ENCODE measurements at places on chromosomes 11 and 22.

- DNase-seq, result peak; percentile 40
These were observed 8.5 kb downstream of the RAB30 start for GRCh38 chr11:83063073-83063754.

DNA sequence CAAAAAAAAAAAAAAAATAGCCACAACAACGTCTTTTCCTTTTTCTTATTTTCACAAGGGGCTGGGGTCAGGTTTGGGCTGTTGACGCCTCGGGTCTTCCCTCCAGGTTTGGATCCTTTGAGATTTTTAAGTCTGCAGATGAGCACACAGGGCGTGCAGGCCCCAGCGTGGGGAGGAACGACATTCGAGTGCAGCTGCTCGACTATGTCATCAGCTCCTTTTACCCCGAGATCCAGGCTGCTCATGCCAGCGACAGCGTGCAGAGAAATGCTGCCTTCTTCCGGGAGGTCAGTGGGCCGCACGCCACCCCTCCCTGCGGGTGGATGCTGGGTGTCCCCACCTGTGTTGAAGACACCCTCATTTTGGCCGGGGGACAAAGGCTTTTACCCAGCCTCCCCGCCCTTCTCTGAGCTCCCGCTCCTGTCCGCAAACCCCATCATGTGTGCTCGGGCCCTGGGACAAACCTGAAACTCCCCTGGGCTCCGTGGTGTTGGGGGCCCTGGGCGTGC is 7.7 kb downstream of the SELENOO start:
- DNase-seq, result no peak

DNA sequence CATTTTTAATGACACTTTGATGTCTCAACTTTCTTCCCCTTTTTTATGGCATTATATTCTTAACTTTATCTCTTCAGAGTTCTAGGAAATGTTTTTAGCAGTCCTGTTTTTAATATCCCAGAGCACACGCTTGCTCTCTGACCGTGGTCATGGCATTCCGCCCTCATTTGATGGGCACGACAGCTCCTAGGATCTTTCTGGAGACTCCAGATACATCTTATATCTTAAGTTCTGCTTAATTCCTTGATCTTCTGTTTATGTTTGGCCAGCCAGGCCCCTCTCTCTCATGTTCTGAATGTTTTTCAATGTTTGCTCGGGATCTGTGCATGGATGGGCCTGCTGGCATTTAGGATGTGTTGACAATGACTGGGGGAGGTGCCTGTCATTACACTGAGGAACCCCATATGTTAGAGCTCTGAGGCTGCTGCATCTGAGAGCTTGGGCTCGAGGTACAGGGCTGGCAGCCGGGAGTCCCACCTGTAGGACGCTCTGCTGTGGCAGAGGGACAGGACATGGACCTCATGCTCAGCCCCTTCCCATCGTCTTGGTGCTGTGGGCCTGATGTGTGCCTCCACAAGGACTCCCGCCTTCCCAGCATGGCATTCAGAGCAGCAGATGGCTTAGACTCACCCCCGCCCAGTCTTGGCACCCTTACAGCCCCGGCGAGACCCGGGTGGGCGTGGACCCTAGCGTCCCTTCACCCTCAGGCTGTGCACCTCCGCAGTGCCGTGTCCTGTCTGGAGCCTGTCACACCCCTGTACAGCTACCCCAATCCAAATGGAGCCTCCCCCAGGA is 75.0 kb downstream of the CDKN1C start:
- no peak for DNase-seq

GRCh38 chr11:118274186-118274585 is 10.1 kb upstream of the MPZL2 start:
- no peak for DNase-seq

- no peak for DNase-seq
These were observed 5.4 kb downstream of the SEC14L2 start for GRCh38 chr22:30402028-30402765.

- no peak for DNase-seq
These were observed 104.6 kb downstream of the SIK3 start for GRCh38 chr11:116993599-116993998.

DNA sequence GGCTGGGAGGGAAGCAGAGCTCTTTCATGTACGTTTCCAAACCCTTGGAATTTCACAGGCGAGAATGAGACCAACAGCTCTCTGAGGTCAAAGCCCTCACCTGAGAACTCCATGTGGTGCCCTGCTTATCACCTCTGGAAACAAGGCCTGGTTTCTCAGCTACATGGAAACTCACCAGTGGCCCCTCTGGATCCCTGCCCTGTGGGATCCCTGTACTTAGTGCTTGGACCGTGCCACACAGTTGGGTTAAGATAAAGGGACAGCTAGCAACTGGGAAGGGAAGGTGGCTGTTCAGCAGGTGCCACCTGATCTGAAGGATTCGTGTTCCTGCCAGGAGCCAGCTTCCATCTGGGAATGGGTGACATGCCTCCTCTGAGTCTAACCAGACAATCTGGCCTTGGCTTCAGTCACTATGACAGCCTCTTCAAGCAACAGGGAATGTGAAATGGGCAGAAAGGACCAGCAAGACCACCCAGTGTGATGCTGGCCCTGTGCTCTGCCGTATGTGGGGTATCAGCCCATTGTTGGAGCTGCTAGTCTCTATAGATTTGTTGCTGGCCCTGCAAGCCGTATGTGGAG is 54.3 kb upstream of the BID start:
- no peak for DNase-seq

GRCh38 chr11:82195283-82195682 is 538.4 kb downstream of the FAM181B start:
- DNase-seq, result no peak

DNA sequence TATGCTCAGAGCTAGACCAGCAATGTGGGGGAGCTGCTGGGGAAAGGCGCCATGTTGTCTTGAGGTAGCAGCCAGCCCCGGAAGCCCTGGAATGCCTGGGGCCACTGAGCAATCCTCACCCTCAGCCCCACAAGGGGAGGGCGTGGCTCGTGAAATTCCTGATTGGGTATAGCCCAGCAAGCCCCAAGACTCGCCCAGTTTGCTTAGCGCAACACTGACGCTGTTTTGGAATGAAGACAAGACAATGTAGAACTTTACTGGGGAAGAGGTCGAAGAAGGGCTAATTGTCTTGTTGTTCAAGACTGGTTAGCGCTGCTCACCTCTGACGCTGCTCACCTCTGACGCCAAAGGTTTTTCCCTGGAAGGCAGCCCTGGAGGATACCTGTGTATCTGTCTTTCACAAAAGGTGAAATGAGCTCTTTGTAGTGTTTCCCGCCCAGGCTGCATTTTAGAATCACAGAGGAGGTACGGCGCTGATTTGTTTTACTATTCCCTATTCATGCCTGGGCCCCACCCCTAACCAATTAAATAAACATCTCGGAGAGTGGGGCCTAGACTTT is 47.6 kb downstream of the ST3GAL4 start:
- DNase-seq, result no peak

DNA sequence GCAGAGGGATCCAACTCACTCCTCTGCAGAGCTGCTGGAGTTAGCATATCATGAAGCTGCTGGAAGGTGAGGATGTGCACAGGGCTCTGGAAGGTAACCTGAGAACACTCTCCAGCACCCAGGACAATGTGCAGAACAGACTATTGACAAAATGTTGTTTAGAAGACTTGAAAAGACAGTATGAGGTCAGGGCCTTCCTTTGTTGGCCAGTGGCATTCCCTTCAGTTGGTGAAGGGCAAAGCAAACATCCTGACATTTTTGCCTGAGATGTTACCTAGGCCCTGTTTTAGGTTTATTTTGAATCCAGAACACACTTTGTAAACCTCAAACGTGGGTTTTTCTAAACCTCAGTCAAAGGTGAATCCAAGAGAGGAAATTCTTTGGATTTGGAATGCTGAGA is 67.8 kb downstream of the DEPDC5 start:
- DNase-seq, result no peak

GRCh38 chr11:120899720-120900119 is 124.2 kb upstream of the TBCEL start:
- DNase-seq, result no peak

DNA sequence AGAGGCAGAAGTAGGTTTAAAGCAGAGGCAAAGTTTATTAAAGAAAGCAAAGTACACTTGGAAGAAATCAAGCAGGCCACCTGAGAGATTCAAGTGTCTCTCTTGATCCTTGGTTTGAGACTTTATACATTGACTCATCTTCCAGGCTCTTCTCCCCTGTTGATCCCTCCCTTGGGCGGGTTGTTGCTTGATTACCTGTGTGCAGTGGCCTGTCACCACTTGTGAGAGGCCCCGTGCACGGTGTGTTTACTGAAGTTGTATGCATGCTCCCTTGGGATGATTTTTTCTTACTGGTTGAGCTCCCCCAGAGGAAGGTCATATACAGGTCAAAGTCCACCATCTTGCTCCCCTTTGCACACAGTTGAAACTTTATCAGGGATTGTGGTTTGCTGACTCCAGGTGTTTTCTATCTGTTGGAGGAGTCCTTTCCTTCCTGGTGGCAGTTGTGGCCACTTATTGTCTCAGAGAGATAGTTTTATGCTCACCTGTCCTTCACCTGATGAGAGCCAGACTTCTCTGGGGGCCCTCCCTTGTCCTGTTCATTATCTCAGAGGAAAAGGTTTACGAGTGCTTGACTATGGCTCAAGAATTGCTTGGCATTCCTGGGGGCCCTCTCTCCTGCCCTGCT is 16.3 kb upstream of the RBMXL2 start:
- no peak for DNase-seq

- DNase-seq, result no peak
These were observed 1.2 kb upstream of the TYMP start for GRCh38 chr22:50530877-50531545.

GRCh38 chr11:11027288-11027687 is 169.4 kb upstream of the ZBED5 start:
- DNase-seq, result peak; percentile 59

DNA sequence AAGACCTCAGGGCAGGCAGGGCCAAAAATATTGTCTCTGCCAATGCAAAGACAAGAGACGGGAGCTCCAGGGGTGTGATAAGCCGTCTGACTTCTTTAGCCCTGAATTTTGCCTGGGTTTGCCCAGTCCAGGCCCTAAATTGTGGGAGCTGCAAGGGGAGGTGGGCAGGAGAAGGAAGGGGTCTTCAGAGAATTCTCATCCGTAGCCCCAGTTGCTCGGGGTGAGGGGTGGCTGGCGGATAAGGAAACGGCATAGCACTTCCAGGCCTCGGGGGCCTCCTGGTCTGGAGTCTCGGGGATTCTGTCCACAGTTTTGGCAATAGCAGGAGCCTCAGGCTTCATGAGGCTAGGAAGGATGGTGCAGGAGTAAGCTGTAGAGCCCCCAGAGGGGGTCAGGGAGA is 7.4 kb downstream of the CD5 start:
- no peak for DNase-seq

DNA sequence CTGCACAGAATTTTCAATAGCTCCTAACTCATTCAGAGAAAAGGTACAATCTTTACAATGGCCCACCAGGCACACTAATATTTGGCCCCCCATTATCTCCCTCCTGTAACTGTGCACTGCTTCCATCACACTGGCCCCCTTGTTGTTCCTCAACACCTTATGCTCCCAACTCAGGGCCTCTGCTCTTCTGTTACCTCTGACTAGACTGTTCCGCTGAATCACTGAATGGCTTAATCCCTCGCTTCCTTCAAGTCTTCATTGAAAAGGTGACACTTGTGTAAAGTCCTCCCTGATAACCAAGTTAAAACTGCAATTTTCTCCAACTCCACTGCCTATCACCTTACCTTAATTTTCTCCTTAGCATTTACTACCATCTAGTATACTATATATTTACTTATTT is 21.8 kb downstream of the PIK3C2A start:
- no peak for DNase-seq

- no peak for DNase-seq
These were observed 698 bp downstream of the SLC37A4 start for GRCh38 chr11:119030029-119030328.

- no peak for DNase-seq
These were observed 40.5 kb downstream of the CABIN1 start for GRCh38 chr22:24051568-24051967.

- DNase-seq, result no peak
These were observed 9.1 kb downstream of the AP5B1 start for GRCh38 chr11:65771589-65772112.

GRCh38 chr11:59667812-59668187 is 1.0 kb downstream of the PATL1 start:
- no peak for DNase-seq

DNA sequence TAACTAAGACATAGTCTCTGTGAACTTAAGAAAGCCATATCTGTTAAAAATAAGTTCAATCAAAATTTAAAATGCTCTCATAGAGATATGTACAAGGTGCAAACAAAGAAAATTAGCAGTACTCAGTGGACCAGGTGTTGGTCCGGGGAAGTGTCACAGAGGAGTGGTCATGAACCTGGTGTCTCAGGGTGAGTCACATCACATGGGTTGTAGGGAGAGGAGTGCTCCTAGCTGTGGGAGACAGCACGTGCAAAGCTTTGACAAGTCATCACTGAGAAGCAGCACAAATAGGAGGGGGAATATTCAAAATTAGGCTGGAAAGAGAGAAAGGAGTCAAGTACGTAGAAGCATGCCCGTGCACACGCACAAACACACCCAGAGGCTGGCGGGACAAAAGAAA is 438.1 kb downstream of the NTM start:
- no peak for DNase-seq

GRCh38 chr11:73308961-73309919 is 1.2 kb downstream of the ARHGEF17 start:
- DNase-seq, result peak; percentile 75

DNA sequence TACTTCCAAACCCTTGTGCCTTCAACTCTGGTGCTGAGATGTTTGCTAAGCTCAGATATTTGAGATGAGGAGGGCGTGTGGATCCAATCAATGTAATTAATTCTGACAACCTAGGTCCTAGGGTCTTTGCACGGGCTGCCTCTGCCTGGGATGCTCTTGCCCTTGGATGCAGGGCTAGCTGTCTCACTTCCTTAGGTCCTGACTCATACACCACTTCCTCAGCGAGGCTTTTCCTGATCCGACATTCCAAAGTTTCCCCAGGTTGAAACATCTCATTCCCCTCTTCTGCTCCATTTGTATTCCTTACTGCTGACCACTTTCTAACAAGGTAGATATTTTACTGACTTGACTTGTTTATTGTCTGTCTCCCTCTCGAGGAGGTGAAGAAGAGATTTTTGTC is 43.0 kb upstream of the NTM start:
- DNase-seq, result no peak

- DNase-seq, result no peak
These were observed 52.4 kb downstream of the MCM5 start for GRCh38 chr22:35452351-35452781.

DNA sequence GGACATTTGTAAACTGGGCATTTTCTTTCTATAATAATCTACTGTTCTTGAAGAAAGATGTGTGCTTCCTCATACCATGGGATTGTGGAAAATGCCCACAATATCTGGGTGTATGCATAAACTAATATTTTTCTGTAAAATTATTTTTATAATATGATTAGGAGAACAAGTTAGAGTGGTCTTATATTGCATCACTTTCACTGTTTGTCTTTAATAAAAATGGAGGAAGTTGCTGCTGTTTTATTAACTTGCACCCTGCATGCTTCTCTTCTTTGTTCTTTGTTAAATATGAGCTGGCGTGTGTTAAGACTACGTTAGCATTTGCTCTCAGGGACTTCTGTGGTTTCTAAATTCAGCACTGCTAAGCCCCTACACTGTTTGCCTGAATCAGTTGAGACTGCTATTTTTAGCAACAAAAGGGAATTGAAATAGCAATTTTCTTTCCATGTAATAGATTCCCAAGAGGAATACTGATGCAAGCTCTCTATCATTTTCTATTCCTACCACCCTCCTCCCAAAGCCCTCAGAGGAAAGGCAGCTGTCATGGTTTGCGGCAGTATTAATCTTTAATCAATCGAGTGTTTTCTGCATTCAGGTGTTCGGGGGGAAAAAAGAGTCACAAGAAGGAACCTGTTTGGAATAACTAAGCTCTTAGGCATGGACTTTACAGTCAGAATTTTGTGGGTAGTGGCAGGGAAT is 56.1 kb downstream of the HSD17B12 start:
- DNase-seq, result peak; percentile 40
